ENCODE measurements at places on chromosomes 11 and 22. TPM values are rescaled to one million over a fixed set of nuclear protein-coding genes. Genes with fewer than 3 reads are reported as not detected.

KIRREL3 gene
- total RNA-seq, result 0.09 TPM

CCDC81 gene
- 0.20 TPM for total RNA-seq

C22orf31 gene
- not detected for total RNA-seq

APOA5 gene
- total RNA-seq, result 0.11 TPM

DEFB131B gene
- total RNA-seq, result not detected

OR10D3 gene
- total RNA-seq, result not detected

ISX gene
- not detected for total RNA-seq

DNA sequence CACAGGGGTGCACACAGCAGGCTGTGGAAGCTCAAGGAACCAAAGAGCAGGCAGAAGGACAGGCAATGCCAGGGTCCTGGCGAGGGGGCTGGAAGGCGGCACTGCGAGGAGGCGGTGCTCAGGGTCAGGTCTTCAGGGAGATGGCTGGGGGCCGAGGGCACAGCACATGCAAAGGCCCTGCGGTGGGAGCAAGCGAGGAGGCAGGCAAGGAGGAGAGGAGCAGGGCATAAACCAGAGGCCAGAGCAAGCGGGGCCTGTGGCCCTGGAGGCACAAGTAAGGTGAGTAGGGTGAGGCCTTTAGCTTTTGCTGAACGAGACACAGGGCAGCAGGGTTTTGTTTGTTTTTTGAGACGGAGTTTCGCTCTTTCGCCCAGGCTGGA is 126.9 kb downstream of the ARHGAP8 start:
- peak; percentile 24 for DNase-seq
- H3K4me3 ChIP-seq, result no peak overlapping the region
- peaks cover 31% of the 10 kb centered on the region for H3K36me3 ChIP-seq
- H3K27me3 ChIP-seq, result no peaks in the 10 kb centered on the region

DNA sequence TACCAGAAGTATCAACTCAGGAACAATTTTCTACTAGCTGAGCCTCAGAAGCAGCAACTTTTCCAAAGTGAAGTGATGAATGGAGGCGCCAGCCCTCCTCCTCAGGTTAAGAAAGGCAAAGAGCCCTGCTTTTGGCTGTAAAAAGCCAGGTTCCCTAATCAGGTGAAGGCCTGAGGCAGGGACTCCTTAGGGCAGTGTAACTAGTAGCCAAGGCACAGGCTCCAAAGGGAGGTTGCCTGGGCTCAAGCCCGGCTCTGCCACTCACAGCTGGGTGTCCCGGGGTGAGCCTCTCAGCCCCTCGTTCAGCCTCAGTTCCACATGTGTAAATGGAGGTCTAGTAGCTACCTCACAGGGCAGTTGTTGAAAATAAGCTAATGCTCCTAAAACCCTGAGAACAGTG is 19.5 kb downstream of the TSKU start:
- H3K4me3 ChIP-seq, result no peak overlapping the region
- no peak overlapping the region for H3K27ac ChIP-seq
- H3K27me3 ChIP-seq, result no peaks in the 10 kb centered on the region

- DNase-seq, result no peak
- H3K27me3 ChIP-seq, result no peaks in the 10 kb centered on the region
- H3K36me3 ChIP-seq, result no peaks in the 10 kb centered on the region
- no peaks in the 10 kb centered on the region for H3K4me1 ChIP-seq
Observed at GRCh38 chr11:2432628-2433071, 11.7 kb downstream of the TRPM5 start.

GRCh38 chr11:46203746-46204145 is 73.7 kb upstream of the CREB3L1 start:
- no peak overlapping the region for H3K4me3 ChIP-seq
- H3K4me1 ChIP-seq, result no peaks in the 10 kb centered on the region
- H3K27me3 ChIP-seq, result no peaks in the 10 kb centered on the region
- DNase-seq, result no peak

GRCh38 chr11:82557274-82557673 is 176.4 kb downstream of the FAM181B start:
- H3K36me3 ChIP-seq, result no peaks in the 10 kb centered on the region
- H3K27ac ChIP-seq, result no peak overlapping the region
- no peak for DNase-seq

GRCh38 chr22:43078522-43078921 is 10.7 kb downstream of the TTLL1 start:
- H3K27me3 ChIP-seq, result no peaks in the 10 kb centered on the region
- H3K36me3 ChIP-seq, result no peaks in the 10 kb centered on the region
- no peak for DNase-seq

- H3K4me3 ChIP-seq, result no peak overlapping the region
- H3K36me3 ChIP-seq, result 0 out of 2 replicates have a peak, but pooled peaks cover 2% of the 10 kb centered on the region
- no peaks in the 10 kb centered on the region for H3K27me3 ChIP-seq
Observed at GRCh38 chr11:20451568-20451967, 64.1 kb downstream of the PRMT3 start.

GRCh38 chr11:45468267-45468856 is 182.2 kb upstream of the SYT13 start:
- peak; percentile 46 for DNase-seq
- H3K27ac ChIP-seq, result no peak overlapping the region
- H3K4me3 ChIP-seq, result no peak overlapping the region

- no peaks in the 10 kb centered on the region for H3K4me1 ChIP-seq
- H3K27ac ChIP-seq, result no peak overlapping the region
- H3K27me3 ChIP-seq, result no peaks in the 10 kb centered on the region
- DNase-seq, result no peak
Observed at GRCh38 chr22:36301851-36302250, 48.9 kb downstream of the APOL1 start.

DNA sequence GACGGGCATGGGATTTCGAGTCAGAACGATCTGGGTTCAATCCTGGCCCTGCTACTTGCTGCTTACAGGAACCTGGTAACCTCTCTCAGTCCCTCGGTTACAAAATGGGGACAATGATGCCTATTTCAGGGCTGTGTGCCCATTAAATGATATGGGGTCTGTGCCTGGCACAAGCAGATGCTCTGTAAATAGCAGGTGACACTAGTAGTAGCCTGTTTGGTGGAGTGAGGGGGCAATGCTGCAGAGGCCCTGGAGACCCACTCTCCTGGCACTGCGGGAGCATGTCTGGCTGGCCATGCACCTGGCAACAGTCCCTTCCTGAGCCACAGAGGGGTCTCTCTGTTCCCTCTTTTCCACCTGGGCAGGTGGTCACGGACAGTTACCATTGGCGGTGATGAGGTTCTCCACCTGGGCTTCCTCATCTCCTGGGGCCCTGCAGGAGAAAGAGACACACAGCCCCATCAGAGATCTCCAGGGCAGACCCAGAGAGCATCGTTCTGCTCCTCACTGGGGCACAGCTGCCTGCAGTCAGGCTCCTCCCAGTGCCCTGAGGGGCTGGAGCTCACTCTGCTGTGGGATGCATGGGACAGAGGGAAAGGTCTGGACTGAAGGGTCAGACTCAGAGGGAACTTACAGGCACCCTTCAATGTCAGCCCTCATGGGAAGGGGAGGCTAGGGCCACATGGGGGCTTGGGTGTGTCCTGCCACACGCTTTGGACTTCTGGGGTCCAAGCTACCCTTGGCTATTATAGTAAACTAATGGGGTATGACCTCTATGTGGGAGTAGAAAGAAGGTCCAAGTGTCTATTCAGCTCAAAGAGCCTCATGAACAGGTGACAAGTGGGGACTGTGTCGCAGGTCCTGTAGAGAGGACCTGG is 15.6 kb upstream of the FXYD2 start:
- no peaks in the 10 kb centered on the region for H3K27me3 ChIP-seq
- peak; percentile 17 for DNase-seq
- H3K4me3 ChIP-seq, result no peak overlapping the region
- H3K27ac ChIP-seq, result no peak overlapping the region

DNA sequence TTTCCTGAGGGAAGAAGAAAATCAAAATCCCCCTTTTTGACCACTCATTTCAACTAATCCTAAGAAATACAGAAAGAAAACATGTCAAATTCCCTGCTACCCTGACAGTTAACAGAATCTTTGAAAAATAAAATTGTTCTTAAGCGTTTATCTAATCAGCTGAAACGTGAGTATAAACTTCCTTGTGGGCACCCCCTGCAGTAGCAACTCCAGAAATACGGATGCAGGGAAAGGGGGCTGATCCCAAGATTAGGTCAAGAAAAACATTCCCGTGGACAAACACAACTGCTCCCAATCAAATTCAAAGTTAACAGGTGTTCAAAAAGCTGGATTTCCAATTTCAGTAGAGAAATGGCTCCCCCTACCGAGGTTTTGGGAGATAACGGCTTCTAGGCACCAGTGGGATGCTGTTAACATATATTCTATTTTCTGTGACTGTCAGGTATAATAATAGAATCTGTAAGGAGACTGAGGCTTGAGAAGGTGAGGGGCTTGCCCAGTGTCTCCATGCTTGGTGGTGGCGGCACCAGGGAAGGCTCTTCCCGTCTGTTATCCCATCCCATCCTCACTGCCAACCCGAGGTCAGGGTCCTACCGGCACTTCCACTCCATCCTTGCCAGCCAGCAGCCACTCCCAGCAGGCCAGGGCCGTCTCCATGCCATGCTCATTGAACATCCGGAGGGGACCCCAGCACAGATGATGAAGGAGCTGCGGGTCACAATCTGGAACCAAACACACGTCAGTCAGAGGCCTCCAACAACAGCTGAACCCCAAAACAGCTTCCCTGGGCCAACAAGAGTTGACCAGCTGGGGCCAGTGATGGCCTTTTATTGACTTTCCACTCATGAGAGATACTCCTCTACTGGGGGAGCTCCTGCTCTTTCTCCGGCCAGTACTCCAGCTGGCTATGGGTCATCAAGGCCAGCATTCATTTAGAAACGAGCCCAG is 32.0 kb upstream of the SERPIND1 start:
- peaks cover 15% of the 10 kb centered on the region for H3K36me3 ChIP-seq
- DNase-seq, result no peak
- no peak overlapping the region for H3K4me3 ChIP-seq
- no peak overlapping the region for H3K27ac ChIP-seq

- no peaks in the 10 kb centered on the region for H3K27me3 ChIP-seq
- no peak overlapping the region for H3K4me3 ChIP-seq
- peaks cover 3% of the 10 kb centered on the region for H3K4me1 ChIP-seq
- no peak for DNase-seq
- H3K27ac ChIP-seq, result no peak overlapping the region
- no peaks in the 10 kb centered on the region for H3K36me3 ChIP-seq
Observed at GRCh38 chr11:45347348-45348082, 61.4 kb upstream of the SYT13 start.

DNA sequence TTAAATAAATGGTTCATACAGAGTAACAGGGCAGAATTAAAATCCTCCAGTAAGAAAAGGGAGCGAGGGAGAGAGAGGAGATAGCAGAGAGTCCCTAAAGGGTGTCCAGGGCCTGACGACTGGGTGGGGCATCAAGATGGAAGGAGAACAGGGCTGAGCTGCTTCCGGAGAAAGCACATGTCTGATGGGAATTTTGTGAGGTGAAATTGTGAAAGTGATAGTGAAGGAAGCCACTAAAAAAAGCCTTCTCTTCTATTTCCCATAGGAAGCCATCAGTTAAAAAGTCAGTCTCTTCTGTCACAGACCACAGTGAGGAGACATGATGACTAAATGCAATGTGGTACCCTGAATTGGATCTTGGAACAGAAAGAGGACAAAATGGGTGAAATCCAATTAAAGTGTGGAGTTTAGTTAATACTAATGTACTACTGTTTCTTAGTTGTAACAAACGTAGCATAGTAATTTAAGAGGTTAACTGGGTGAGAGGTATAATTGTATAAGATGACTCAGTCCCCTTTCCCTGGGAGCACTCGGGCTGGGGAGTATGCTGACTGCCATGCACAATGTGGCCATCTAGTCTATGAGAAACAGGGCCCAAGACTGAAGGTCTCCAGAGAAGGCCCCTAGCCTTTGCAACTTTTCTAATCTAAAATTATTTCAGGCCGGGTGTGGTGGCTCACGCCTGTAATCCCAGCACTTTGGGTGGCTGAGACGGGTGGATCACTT is 29.5 kb upstream of the FCHSD2 start:
- H3K27ac ChIP-seq, result no peak overlapping the region
- no peak for DNase-seq
- H3K4me3 ChIP-seq, result no peak overlapping the region
- H3K4me1 ChIP-seq, result peaks cover 5% of the 10 kb centered on the region

GRCh38 chr11:61297746-61298145 is 2.6 kb upstream of the VWCE start:
- no peak overlapping the region for H3K4me3 ChIP-seq
- H3K27me3 ChIP-seq, result peaks cover 3% of the 10 kb centered on the region
- no peaks in the 10 kb centered on the region for H3K4me1 ChIP-seq
- peaks cover 21% of the 10 kb centered on the region for H3K36me3 ChIP-seq

DNA sequence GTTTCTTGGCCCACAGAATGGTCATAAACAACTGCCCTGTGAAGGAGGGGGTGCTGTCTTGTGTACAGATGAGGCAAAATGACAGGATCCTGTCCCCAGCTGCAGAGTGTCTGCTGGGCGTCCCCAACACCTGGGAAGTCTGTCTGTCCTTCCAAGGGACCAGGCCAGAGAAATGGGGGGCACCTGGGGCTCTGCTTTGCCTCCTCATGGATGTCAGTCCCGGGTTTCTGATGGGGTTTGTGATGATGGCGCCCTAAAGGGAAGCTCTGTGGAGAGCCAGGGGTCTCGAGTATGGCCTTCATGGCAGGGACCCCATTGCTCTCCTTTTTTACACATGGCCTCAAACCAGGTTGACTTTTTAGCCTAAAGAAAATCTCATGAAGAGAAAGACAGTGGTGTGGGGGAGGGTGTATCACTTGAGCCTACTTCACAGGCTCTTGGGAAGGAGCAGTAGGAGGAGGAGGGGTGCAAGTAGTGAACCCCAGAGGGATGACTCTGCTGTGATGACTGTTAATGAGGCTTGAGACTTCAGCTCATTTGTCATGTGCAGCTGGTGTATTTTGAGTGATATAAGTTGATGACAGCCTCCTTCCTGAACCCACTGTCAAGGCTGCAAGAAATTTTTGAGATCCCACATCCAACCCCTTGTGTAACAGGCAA is 40.6 kb upstream of the TUB start:
- no peak overlapping the region for H3K4me3 ChIP-seq
- DNase-seq, result peak; percentile 9
- no peaks in the 10 kb centered on the region for H3K4me1 ChIP-seq
- H3K27ac ChIP-seq, result no peak overlapping the region
- H3K27me3 ChIP-seq, result no peaks in the 10 kb centered on the region

DNA sequence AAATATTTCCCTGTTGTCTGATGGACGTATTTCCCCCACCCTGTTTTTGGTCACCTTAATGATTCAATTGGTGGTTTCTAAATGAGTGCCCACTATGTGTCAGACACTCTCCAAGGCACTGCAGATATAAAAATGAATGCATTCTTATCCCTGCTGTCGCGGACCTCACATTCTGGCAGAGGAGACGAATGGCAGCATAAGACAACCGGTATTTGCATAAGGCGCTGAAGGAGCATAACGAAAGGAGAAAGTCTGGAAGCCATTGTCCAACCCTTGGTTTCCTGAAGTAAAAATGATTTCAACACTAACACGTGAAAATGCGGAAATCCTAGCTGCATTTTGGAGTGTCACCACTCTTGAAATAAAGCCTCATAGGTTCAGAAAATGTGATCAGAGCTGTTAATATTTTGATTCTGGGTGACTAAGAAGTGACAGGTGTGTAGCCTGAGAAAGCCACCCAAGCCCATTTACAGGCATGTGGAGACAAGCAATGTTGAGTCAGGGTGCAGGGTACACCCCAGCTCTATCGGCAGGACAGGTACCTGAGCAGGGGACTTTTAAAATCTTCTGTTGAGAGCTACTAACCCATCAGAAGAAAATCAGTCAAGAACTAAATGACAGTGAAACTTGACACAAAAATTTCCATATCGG is 10.1 kb upstream of the GAB2 start:
- H3K4me1 ChIP-seq, result peaks cover 8% of the 10 kb centered on the region
- no peak overlapping the region for H3K4me3 ChIP-seq
- no peak for DNase-seq
- H3K36me3 ChIP-seq, result no peaks in the 10 kb centered on the region
- no peak overlapping the region for H3K27ac ChIP-seq

- peaks cover 31% of the 10 kb centered on the region for H3K36me3 ChIP-seq
- H3K4me1 ChIP-seq, result peaks cover 9% of the 10 kb centered on the region
- H3K27me3 ChIP-seq, result no peaks in the 10 kb centered on the region
Observed at GRCh38 chr11:72426758-72427157, 7.6 kb downstream of the CLPB start.

Data from H9 (cell line).